WTC11 (cell line): ENCODE measurements at places on chromosomes 16 and 17.
A peak's percentile ranks its signal among the peaks of the same experiment; 100 is the strongest.

DNA sequence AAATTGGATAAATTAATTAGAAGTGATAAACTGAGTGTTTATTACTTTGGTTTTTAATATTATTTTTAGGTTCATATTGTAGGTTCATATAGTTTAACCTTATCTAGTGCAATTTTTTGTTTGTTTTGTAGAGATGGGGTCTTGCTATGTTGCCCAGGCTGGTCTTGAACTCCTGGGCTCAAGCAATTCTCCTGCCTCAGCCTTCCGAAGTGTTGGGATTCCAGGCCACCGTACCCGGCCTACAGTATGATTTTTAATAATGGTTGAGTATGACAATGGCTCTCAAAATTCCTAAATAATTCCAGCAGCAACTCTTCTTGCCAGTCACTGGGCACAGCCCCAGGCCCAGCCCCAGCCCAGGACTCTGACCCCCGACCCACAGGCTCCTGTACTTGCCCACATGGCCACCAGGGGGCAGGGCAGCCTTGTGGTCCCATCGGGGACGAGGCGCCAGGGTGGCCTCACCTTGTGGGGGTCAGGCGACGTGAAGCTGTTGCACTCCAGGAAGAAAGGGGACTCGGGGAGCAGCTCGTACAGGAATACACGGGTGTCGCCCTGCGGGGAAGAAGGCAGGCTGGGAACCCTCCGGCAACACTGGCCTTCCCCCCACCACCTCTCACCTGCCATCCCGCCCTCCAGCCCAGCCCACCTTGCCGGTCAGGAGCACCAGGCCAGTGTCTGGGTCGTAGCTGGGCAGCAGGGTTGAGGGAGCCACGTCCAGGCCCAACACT is 7.9 kb upstream of the PAM16 start:
- DNase-seq: peak; percentile 94

GRCh38 chr17:7184091-7184488 is 4.9 kb upstream of the ASGR1 start:
- DNase-seq: no peak

DNA sequence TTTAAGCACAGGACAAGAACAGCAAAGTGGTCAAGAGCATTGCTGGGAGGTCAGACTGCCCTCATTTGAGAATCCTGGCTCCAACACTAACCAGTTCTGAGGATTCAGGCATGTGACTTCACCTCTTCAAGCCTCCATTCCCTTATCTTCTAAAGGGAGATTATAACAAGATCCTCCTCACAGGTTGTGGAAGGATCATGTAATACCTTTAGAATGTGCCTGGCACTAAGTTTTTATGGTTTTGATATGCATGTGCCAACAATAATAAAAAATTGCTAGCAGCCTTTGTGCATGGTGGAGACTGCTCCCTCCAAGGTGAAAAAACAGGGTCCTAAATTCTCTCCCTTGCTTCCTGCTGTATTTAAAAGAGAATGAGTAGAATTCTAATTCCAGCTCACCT is 36.0 kb upstream of the ADAMTS18 start:
- DNase-seq: no peak

DNA sequence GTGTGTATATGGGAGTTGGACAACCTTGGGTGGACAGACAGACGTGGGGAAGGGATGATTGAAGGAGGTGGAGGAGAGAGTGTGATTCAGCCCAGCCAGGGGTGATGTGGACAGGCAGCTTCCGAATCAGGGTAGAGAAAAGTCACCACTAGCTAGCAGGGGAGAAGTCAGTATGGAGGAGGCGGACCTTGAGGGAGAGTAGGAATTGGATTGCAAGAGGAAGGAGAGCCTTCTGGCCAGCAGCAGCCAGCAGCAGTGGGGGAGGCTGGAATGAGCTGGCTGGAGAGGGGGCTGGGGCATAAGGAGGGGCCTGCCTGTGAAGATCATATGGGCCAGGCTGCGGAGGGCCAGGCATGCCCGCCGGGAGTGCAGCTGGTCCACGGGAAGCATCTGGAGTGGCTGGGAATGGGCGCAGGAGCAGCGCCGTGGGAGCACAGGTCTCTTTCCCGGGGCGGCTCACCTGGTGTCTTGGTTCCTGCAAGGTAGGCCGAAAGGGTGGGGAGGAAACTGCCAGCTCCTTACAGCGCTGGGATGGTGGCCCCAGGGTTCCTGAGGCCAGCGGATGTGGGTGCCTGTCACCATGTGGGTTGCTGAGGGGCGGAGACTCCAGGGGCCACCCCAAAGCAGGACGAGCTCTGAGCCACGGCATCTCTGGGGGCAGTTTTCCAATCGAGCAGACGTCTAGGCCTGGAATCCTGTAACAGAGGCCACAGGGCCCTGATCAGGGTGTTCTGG is 235.3 kb downstream of the SEC14L1 start:
- no peak for DNase-seq

DNA sequence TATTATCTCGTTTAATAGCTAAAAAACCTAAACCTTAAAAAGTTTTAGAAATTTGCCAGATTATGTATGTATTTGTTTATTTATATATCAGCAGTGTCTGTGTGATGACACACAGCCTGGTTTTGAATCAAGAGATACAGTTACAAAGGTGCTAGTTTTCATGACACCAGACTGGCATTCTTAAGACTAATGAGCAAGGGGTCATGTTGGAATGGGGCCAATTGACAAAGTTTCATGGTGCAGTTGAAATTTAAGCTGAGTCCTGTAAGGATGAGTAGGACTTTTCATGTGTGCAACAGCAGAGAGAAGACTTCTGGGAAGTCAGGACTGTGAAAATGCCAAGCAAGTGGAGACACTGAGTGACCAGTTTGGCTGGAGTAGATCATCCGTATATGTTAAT is 3.2 kb upstream of the KRT10 start:
- no peak for DNase-seq

- DNase-seq: peak; percentile 86
Observed at GRCh38 chr16:30092373-30093010, 768 bp upstream of the TBX6 start.

- no peak for DNase-seq
Observed at GRCh38 chr16:12553191-12553590, 250.5 kb downstream of the CPPED1 start.

DNA sequence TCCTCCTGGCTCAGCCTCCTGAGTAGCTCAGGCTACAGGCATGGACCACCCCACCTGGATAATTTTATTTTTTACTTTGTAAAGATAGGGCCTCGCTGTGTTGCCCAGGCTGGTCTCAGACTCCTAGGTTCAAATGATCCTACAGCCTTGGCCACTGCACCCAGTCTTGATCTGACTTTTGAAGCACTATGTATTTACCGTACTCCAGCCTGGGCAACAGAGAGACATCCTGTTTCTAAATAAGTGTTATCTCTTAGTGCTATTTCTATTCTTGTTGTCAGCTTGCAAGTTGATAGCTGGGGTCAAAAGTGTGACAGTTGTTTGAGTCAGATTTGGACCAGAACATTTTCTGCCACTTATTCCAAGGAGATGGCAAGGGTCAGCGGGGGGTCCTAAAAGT is 486.4 kb downstream of the NPIPA7 start:
- DNase-seq: no peak

DNA sequence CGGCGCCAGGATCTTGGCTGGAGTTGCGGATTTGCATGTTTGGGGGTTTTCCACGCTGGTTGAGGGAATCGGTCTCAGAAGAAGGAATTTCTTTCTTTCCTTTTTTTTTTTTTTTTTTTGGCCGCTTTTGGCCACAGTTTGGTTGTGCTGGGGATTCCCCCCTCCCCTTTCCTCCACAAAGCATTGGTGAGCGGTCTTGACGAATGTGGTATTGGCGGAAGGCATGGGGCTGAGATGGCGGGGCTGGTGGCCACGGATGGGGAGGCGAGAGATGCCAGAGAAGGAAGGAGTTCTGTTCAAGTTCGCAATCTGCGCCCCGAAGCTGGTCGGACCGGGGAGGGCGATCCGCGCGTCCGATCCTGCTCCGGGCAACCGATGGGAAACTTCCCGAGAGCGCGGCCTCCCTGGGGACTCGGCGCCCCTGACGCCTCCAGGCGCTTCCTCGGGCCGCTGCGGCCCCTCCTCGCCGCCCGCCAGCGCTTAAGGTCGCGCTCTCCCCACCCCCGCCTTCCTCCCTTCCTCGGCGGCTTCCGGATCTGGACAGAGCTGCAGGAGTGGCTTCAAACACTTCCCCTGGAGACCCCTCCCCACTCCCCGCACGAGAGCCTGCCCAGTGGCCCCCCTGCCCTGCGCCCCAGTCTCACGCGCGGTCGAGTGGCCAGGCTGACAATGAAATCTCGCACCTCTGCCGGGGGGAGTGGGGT is 43.2 kb downstream of the RAI1 start:
- peak; percentile 66 for DNase-seq

DNA sequence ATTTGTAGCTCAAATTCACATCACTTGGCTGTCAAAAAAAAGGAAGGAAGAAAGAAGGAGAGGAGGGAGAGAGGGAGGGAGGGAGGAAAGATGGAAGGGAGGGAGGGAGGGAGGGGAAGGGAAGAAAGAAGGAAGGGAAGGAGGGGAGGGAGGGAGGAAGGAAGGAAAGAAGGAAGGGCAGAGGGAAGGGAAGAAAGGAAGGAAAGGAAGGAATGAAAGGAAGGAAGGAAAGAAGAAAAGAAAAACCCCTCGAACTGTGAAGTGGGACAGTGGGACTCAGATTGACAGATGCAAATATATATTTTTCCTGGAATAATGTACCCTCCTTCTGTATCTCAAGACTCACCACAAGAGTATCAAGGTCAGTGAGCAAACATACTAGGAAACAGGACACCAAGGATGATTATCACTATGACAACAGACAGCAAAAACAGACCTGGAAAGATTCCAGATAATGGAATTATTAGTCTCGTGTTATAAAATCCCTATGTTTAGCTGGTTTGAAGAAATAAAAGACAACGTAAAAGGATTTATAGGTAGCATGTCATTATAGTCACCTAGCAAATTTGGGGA is 24.2 kb upstream of the ABCA3 start:
- no peak for DNase-seq

DNA sequence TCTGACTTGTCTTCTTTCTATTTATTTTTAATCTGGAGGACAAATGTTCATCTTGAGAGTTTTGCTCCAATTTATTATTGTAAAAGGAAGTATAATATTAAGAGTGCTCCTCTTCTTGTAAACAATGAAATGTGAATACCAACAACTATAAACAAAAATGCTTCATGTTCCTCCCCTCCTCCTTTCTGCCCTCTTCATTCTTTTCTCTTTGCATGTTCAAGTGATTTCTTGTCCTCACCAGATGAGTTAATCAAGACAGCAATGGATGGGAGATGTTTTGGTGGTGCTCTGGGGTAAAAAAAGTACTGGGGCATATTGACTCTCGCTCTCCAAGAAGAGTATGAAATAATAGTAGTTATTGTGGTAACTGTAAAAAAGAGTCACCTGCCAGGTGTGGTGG is 24.3 kb downstream of the ITGB3 start:
- DNase-seq: no peak

DNA sequence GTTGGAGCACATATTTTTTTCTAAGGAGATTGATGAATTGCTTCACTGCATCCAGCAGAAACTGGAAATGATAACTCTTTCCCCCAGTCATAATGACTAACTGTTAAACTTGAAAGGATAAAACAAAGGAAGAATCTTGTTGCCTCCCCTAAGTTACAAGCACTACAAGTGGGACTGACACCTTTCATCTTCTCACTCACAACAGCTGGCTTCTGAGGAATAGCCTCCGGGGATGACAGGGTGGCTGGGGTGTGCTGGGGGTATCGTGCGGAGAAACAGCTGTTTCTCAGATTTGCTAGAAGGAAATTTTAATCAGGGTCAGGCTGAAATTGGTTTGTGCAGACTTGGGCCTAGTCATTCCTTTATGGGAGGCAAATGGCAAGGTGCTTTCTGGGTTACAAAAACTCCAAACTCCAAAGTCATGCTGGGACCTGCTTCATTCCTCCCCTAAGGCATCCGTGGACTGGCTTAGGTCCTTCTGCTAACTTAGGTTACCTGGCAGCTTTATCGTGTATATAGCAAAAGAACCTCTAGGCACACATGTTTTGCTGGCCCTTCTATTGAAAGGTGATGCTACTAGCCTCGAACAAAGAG is 557.2 kb downstream of the TOX3 start:
- DNase-seq: no peak

DNA sequence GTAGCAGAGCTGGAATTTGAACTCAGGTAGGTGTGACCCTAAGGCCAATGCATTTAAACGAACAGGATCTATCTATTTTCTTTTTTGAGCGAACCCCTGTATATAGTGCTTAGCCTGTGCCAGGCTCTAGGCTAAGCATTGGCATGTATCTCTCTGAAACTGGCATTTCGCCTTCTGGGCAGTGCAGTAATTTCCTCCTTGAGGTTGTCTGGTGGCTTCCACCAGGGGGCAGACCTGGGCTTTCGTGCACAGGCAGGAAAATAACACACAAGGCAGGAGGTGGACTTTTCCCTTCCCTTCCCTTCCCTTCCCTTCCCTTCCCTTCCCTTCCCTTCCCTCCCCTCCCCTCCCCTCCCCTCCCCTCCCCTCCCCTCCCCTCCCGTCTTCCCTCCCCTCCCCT is 34.4 kb upstream of the PRKCB start:
- peak; percentile 82 for DNase-seq

GRCh38 chr17:34285286-34285792 is at the start of gene CCL11:
TSS of gene CCL11 (plus strand) at chr17:34285742. CDS start at chr17:34285809, 67 bp downstream.
- no peak for DNase-seq

GRCh38 chr17:71709946-71710345 is 410.9 kb upstream of the SOX9 start:
- DNase-seq: no peak

DNA sequence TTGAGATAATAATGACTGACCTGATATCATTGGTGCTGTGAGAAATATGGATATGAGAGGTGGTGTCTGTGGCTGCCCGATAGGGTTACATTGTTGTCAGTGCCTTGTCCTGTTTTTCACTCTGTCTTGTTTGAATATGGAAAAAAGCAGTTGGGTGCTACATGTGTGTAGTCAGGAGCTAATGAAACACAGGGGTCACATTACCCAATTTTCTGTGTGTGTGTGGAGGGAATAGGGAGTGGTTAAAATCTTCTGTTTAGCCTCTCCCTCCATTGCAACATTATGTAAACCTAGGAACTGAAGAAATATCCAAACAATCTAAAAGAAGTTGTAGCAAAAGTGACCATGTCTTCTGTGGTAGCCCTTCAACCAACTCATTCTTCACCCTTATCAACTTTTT is 527.7 kb upstream of the SOX9 start:
- DNase-seq: no peak

GRCh38 chr16:918741-919657 is 51.8 kb downstream of the LMF1 start:
- no peak for DNase-seq

GRCh38 chr17:68599091-68599490 is 2.1 kb downstream of the FAM20A start:
- no peak for DNase-seq

- DNase-seq: no peak
Observed at GRCh38 chr16:24552705-24553246, 13.4 kb downstream of the RBBP6 start.

GRCh38 chr17:76672270-76672851 is 28.8 kb upstream of the ST6GALNAC1 start:
- no peak for DNase-seq

GRCh38 chr17:75480281-75480680 is 23.8 kb downstream of the TMEM94 start:
- no peak for DNase-seq

- no peak for DNase-seq
Observed at GRCh38 chr17:80492343-80493136, 16.1 kb upstream of the NPTX1 start.

- DNase-seq: no peak
Observed at GRCh38 chr16:8855051-8855786, 13.6 kb downstream of the CARHSP1 start.
